Caco-2 (cell line): ENCODE measurements at places on chromosomes 12 and 14.

GRCh38 chr14:104479901-104480300 is 99.7 kb upstream of the C14orf180 start:
- no peak for DNase-seq

DNA sequence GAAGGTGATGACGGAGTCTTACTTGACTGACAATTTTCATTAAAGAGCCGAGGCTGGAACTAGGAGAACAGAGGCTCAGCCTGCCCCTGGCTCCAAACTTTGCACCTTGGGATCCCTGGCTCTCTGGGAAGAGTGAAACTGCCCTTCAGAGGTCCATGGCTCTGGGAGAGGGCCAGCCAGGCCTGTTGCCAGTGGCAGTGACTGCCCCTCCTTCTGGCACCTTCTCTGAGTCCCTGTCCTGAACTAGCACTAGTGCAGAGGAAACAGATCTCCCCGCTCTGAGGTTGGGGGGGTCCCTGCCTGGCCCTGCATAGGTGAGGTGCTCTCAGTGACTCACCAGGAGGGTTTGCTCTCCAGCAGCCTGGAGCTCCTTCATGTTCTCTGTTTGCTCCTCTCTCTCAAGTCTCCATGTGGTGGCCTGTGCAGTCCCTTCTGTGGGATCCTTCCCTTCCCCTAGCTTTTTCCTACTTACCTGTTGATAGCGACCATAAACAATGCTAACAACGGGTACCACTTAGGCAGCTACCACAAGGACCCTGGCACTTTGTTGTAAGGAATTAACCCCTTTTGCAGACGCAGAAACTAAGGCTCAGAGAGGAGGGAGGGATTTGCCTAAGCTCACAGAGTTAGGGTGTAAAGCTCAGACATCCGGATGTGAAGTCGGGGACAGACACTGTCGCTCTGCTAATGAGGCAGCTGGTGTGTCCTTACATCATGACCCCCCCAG is 22.4 kb downstream of the FAM222A start:
- peak; percentile 14 for DNase-seq

GRCh38 chr12:53006810-53007309 is 604 bp downstream of the EIF4B start:
- peak; percentile 84 for DNase-seq

- DNase-seq: no peak
These were observed 2.3 kb downstream of the TAS2R46 start for GRCh38 chr12:11059784-11060183.

DNA sequence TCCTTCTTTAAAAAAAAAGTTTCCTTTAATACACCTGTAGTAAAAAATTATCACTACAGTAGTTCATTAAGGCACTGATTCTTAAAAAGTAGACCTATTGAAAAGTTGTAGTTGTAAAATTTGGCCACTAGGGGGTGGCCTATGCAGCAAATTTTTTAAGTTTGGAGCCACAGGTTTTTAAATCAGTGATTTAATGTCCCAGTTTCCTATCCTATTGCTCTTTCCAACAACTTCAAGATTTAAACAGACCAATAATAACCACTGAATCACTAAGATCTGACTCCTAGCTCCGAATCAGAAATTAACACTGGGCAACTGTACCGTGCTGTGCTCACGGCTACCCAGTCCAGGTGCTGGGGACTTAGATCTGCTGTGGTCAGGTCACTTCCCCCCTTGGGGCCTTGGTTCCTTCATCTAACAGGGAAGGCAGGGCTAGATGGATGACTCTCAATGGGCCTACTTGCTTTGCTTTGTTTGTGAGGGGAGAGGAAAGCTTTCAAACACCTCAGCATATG is 279.3 kb downstream of the MED13L start:
- no peak for DNase-seq

- no peak for DNase-seq
These were observed 1.0 kb upstream of the ITPK1 start for GRCh38 chr14:93116676-93117200.

- no peak for DNase-seq
These were observed 12.7 kb downstream of the CPSF6 start for GRCh38 chr12:69252033-69252432.

DNA sequence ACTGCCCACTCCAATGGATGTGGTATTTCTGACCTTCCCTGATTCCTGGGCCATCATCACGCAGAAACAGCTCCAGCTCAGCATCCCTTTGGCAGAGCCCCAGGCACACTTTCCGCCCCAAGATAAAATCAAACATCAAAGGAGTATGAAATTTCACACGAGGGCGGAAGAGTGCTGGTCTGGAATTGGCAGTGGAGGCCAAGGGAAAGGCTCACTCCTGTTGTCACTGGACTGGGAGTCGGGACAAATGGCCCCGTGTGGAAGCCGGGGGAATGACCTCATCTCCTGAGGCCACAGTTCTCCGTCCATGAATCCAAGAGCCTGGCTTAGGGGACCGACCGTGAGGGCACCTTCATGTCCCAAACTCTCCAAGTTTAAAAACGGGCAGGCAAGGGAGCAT is 40.9 kb downstream of the FZD10 start:
- no peak for DNase-seq

GRCh38 chr14:67457782-67458181 is 30.7 kb downstream of the TMEM229B start:
- no peak for DNase-seq

DNA sequence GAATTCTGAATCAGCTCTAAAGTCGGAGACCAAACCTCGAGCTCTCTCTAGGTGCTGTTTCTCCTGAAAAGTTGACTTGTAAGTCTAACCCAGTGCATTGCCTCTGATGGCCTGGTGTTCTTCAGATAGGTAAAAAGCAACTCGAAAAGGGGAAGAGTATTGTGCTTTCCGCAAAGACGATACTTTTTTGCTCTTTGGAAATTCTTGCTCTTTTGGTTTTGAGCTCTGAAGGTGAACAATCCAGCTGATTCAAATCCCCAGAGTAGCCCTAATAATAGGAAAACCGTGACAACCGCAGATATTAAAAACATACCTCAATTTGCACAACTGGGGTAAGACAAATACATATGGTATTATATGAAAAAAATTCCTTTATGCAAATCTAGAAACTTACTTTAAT is 447.4 kb downstream of the RAD51B start:
- no peak for DNase-seq

- no peak for DNase-seq
These were observed 250.5 kb upstream of the SOX5 start for GRCh38 chr12:24200010-24200409.

- no peak for DNase-seq
These were observed 118.6 kb upstream of the CCDC175 start for GRCh38 chr14:59695198-59695597.

- no peak for DNase-seq
These were observed 22.2 kb downstream of the FCF1 start for GRCh38 chr14:74735125-74735524.

- no peak for DNase-seq
These were observed 1.4 kb downstream of the ASPG start for GRCh38 chr14:104086661-104087461.

DNA sequence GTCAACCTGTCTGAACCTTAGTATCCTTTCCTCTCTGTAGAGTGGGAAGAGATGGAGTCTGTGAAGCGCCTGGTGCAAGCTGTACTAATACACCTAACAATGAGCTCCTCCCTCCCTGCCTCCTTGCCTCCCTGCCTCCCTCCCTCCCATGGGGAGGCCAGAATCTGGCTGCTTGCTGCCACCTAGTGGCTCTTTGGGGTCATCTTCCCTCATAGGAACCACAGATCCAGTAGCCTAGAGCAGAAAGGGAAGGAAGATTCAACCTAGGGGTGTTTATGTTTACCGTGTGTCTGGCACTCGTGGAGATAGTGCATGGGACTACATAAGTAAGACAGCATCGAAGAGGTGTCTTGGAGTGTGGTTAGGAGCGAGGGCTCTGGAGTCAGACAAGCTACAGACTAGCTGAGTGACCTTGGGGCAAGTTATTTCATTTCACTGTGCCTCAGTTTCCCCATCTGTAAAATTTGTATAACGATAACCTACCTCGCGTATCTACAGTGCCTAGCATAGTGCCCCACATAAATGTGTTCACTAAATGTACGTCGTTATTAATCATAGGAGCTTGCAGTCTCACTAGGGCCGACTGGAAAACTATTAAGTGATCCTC is 35.5 kb upstream of the TSPAN9 start:
- DNase-seq: peak; percentile 84

DNA sequence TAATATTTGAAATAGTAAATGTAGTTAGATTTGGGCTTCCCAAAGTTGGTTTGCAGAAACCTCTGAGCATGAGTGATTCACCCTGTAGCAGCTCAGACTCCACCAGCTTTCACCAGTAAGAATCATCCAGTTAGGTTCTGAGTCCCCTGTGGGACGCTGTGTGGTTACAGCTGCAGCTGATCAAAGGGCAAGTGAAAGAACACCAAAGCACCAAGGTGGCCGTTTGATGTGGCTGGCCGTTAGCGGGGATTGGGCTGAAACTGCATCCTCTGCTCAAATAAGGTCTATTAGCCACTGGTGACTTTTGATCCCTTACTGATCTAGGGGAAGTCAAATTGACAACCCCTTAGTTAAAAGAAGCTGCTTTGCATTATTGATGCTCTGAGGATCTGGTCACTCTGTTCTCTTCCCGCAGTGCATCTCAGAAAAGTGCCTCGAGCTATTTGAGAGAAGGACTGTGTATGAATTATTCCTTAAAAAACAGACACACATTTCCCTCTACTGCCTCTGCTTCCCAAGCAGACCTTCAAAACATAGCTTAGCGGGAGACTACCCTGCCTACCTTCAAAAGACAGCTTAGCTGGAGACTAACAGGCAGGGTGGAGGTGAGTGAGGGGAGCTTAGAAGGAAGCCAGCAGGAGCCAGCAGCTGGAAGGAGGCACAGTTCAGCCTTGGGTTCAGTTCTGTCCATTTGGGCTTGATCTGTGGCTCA is 3.7 kb downstream of the ABHD12B start:
- DNase-seq: no peak

GRCh38 chr14:52987514-52987913 is 36.7 kb upstream of the FERMT2 start:
- DNase-seq: no peak

DNA sequence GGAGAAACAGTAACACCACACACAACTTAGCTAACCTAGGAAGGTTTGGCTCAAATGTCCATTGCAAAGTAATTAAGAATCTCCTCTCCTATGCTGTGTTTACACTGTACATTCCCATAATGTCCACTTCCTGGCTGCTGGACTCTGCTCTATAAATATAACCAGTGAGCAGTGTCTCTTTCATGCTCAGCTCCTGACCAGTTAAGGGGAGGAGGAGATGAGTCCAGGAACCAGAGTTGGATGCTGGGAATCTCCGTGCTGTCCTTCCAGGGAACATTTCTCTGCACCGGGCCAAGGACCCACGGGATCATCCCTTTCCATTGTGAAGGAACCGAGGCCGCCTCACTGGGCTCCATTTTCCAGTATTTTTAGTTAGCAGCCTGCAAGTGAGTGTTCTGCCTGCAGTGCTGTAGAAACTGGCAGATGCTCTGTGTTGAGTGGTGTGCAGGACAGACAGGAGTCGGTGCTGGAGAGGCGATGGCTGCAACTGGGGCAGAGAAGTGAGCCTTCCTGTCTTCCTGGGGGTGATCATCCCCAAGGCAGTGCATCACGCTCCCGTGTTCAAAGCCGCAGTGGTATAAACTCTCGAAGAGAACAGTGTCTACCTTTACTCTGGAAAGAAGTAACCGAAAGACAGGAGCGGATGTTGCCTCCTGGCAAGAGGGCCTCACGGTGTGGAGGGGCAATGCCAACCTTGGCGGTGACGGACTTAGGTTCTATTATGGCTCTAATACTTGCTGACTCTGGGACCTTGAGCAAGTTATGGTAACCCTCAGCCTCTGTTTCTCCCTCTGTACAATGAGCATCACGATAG is 195.5 kb downstream of the CACNA1C start:
- DNase-seq: no peak

DNA sequence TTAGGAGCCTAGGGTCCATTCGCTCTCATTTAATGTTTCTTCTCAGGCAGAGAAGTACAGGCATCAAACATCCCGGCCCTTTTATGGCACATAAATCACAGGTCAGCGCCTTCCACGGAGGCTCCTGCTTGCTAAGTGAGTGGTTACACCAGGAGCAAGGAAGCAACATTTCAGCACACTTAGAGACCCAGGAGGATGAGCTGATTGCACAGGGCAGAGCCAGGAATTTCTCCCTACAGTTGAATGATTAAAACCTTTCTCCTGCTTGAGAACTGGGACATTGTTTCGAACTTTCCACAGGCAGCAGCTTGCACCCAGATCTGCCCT is 233.4 kb downstream of the SPTSSA start:
- no peak for DNase-seq

DNA sequence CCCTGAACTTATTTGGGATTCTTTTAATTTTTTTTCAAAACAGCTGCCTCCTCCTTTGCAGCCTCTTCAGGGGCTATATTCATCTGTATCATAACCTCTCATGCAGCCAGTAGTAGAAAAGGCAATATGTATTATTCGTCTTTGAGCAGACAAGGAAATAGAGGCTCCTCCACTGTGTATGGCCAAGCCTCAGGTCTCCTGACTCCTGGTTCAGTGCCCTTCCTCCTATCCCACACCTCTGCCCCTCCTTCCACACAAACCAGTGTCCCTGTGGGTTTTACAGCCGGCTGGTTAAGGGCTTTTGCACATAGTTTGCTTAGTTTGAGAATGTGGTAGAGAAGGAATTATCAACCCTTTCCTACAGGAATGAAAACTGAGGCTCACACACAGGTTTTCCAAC is 8.8 kb upstream of the ACVRL1 start:
- DNase-seq: no peak
